ENCODE measurements at places on chromosomes 12 and 14.

- DNase-seq, result no peak
These were observed 320.8 kb downstream of the MED13L start for GRCh38 chr12:115956659-115957058.

DNA sequence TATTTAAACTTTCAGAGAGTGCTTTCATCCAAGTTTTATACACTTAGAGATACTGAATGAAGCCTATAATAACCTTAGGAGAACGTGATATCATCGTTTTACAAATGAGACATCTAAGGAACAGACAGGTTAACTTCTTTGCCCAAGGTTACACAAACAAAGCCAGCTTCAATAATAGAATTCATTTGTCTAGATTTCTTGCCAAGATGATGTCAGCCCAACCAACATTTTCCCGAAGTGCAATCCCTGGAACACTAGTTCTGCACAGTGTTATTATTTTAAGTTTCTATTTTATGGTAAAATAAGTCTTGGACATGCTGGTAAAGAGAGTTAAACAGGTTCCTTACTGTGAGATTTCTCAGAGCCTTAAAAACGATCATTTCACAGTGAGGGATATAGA, 174.6 kb downstream of the SLC25A21 start:
- no peak for DNase-seq

DNA sequence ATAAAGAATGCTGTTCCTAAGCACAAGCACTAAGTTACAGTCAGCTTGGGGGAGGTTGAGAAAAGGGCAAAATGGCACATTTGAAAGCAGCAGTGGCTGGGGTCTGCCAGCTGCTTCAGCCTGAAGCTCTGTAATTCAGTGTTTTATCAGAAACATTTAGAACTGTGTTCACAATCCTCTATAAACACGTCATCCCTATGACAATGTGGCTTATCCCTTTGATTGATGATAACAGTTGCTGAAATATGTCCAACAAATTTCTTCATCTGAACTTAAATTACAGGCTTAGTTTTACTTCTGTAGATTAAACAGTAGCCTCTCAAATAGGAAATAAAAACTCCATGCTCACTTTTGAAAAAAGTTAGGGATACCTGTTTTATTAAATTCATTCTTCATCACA, 108.8 kb downstream of the VEZT start:
- DNase-seq, result peak; percentile 83

DNA sequence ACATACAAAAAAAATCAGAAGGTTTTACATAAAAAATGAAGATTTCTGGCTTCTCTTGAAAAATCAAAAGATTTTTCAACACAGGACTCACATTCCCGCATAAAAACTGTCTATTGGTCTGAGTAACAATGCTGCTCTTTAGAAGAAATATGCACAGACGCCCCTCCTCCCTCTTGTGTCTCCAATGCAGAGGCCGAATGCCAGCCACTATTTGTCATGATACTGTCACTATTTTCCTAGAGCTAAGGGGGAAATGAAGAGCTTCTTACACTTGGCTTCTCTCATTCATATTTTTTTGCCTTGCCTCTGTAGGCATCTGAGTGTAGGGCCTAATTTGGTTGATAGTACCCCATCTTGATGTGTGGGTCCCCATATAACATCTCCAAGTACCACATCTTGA, 98.0 kb downstream of the BBS10 start:
- DNase-seq, result no peak

DNA sequence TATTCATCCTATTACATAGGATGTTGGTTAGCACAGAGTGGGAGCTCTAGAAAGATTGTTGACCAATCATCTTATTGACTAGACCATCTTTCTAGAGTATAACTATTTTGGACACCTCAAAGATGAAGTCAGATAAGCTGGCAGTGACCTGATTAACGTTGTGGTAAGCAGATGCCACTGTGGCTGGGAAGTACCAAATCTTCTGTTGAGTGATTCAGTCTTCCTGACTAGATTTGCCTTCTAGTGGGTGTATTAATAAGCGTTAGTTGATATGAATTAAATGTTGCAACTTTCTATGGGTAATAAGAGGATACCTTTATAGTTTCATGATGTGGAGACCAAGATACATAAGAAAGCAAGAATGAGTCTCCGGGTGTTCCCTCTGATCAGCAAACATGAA, 51.2 kb upstream of the HELB start:
- DNase-seq, result no peak

GRCh38 chr14:93982230-93983007, 6.0 kb upstream of the ASB2 start:
- DNase-seq, result no peak

- DNase-seq, result no peak
These were observed 68.6 kb upstream of the PLEKHG7 start for GRCh38 chr12:92634202-92634601.

GRCh38 chr14:105537580-105538474, 11.4 kb downstream of the TMEM121 start:
- DNase-seq, result no peak

- DNase-seq, result peak; percentile 78
These were observed 78.6 kb downstream of the ARF6 start for GRCh38 chr14:49971156-49972130.

DNA sequence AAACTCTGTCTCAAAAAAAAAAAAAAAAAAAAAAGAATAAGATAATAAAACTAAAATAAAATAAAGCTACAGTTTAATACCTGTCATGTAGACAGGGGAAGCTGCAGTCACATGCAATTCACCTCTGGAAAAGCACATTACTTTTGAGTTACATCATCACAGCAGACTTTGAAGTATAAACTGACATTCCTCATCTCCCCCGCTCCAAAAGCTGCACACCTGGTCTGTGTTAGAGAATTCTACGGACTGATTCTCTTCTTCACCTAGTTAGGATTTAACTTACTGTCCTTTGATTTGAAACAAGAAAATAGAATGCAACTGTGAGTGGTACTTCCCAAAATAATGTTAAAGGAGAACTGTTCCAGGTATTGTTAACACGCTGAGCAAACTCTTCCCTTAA, 25.1 kb downstream of the SPPL3 start:
- no peak for DNase-seq

DNA sequence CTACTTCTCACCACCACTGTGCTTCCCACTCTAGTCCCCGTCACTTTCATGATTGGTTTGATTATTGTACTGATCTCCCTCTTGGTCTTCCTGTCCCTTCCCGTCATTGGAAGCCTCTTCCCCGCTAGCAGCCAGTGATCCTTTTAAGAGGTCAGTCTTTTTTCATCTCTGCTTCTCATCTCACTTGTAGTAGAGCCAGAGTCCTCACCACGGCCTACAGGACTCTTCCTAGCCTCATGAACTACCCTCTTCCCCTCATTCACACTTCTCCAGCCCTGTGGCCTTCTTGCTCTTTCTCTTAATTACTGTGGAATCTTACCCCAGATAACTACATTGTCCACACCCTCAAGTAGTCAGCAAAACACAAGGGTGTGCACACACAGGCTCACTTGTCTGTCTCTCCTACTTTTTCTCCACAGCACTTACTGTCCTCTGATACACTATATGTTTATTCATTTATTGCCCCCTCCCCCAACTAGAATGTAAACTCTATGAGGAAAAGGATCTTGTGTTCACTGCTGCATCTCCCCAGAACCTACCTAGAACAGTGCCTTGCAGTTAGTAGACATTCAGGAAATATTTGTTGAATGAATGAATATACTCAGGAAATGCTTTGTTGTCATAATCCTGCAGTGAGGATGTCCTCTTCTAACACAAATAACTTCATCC, 66.3 kb downstream of the CKB start:
- peak; percentile 68 for DNase-seq

GRCh38 chr14:35299708-35300107, 7.5 kb downstream of the PSMA6 start:
- DNase-seq, result no peak

DNA sequence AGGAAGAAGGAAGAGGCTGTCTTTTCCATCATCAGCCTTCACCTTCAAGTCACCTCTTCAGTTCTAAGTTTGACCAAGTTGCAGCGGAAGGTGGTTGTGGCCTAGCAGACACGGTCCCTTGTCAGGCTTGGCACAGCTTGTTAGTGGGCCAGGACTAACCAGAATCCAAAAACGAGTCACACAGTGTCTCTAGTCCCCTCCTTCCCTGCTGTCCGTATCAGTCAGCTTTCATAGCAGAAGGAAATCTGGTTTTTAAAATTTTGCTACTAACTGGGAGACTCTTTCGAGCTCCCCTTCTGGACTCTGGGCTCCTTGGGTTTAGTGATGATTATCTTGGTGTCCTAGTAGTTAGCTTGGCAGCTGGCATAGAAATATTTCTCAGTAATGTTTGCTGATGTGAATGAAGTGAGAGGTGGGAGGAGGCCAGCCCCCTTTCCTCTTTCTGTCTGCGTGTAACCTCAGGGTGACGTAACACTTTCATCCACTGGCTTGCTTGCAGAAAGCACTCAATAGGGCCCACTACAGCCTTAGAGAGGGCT, 3.8 kb downstream of the ETV6 start:
- DNase-seq, result peak; percentile 46

All from fibroblast of pulmonary artery (primary cell).